T-helper 2 cell (primary cell): ENCODE measurements at places on chromosomes 6 and 20.

GRCh38 chr6:4396044-4396443 lies 260.7 kb upstream of the ECI2 start:
- DNase-seq: no peak

DNA sequence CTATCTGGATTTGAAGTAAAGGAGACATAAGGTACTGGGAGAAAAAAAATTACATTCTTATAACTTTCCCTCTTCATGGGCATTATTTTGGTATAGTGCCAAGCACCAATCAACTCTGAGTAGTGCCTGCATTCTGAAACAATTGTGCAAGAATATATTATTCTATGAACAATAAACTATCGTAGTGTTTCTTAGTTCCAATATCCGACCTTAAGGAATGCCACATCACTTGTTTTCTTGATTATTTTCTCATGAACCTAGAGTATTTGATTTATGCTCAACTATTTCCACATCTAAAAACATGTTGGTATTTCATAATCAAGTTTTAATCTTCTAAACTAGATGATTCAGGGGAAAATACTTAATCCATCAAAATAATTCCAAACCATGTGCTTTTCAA lies 294.4 kb upstream of the TBX18 start:
- no peak for DNase-seq

DNA sequence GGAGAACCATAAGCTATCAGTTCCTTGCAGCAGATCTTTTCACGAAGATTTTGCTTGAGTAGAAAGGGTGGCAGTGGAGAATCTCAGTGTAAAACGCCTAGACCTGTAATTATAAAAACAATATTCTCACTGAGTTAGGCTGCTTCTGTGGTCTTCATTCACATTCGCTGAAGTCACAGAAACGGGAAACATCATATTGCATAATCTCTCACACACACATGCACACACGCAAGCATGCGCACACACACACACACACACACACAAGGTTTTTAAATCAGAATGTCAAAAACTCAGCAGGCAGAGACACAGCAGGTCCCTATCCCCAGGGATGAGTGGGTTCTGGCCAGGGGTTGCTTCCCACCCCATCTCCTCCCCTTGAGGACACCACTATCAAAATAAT lies 175.5 kb downstream of the ATXN1 start:
- DNase-seq: no peak

- no peak for DNase-seq
Observed at GRCh38 chr6:126188279-126188909, 151.5 kb upstream of the CENPW start.

DNA sequence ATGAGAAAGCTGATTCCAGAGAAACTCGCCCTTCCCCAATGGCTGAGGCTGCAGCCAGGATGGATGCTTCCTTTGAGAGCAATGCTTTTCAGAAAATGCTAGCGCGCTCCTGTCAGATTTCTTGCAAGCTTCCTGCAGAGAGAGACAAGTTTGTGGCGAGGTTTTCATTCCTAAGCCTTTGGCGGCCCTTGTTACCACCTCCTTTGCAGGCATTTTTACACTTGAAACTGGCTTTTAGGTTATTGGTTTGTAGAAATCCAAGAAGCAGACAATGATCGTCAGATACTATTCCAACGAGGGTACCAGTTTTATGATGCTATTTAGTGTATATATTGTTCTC lies 1.1 kb downstream of the FNDC1 start:
- DNase-seq: no peak

- no peak for DNase-seq
Observed at GRCh38 chr6:126548300-126548699, 208.4 kb downstream of the CENPW start.

DNA sequence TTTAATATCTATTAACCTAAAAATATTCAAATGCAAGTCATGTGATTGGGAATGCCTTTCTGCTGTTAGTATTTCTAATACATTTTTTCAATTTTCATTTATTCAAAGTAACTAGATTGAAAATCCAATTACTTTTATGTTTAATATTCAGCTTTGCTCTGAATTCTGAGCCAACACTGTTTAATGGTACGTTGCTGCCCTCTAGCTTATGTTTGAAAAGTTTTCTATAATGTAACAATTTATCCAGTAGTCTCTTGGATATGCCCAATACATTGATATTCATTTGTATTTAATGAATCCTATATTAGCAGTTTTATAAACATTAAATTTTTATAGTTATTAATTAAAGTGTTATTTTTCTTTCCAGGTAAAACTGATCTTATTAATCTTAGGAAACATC lies 47.4 kb downstream of the LGSN start:
- no peak for DNase-seq

- no peak for DNase-seq
Observed at GRCh38 chr20:50645253-50646068, 45.9 kb downstream of the RIPOR3 start.

DNA sequence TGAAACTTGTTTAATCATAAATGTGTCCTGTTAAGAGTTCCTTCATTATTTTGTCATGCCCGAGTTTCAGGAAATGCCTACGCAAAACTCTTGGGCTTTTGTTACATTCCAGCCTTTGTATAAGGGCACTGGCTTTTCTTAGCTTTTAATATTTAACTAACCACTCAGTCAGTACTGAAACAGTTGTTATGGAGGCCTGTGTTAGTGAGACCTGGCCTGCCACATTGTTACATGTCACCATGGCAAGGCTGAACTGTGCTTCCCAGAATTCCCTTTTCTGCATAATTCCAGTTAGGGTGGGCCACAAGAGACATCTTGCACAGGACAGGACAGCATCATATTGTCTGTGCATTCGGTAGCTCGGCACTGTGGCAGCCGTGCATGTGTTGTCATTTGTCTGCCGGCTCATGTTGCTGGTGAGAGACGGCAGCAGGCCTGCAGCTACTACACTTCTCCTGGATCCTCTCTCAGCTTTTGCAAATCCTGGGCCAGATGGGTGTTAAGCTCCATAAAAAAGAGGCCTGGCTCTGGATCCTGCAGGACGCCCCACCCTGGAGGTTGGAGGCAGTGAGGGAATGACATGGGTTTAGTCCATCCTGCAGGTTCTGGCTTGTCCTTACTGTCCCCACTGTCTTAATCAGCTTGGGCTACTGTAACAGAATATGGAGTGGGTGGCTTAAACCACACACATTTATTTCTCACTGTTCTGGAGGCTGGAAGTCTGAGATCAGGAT lies 128.8 kb upstream of the DTNBP1 start:
- DNase-seq: no peak

DNA sequence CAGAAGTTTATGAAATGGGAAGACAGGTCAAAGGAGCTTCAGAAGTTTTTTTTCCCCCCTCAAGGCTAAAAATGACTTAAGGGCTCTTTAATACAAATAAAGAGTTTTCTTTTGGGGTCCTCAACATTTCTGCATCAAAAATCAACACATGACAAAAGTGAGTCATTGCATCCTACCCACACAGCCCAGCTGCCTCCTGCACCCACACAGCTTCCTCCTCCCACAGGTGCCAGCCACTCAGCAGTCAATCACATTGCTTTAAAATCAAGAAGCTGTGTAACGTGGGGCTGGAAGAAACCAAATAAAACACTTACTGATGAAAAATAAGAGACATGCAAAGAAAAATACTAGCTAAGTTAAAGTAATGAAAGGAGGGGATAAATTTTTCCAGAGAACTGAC lies 68.5 kb downstream of the MAP3K5 start:
- DNase-seq: peak; percentile 20
